ENCODE measurements at places on chromosomes 3 and 15.

GRCh38 chr15:59327942-59328341, 44.7 kb downstream of the MYO1E start:
- DNase-seq, result no peak

DNA sequence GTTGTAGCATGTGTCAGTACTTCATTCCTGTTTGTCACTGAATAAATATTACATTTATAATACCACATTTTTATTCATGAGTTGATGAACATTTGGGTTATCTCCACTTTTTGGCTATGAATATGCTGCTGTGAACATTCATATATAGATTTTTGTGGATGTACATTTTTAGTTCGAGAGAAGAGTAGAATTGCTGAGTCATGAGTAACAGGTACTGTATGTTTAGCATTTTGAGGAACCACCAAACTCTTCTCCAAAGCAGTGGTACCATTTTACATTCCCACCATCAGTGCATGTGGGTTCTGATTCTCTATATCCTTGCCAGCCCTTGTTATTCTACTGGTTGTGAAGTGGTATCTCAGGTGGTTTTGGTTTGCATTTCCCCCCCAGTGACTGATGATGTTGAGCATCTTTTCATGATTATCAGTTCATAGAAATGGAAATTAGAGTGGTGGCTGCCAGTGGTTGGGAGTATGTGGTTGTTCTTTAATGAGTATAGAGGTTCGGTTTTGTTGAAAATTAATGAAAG, 59.6 kb downstream of the CCDC66 start:
- no peak for DNase-seq

DNA sequence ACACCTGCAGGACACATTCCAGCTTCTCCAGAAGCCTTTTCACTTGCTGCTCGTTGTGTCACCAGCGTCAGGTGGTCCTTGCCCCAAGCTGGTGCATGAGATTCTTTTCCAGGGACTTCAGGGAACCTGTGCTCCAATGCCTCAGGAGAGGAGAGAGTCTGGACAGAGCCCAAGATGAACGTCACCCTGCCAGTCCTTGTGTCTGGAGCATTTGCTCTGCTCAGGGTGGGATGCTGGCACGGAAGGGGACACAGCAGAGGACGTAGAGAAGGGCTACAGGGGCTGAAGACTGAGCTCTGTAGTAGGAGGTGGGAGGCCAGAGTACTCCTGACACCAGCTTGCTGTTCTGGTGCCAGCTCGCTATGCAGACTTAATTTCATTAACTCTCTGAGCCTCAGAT, 262.1 kb downstream of the XXYLT1 start:
- DNase-seq, result no peak

DNA sequence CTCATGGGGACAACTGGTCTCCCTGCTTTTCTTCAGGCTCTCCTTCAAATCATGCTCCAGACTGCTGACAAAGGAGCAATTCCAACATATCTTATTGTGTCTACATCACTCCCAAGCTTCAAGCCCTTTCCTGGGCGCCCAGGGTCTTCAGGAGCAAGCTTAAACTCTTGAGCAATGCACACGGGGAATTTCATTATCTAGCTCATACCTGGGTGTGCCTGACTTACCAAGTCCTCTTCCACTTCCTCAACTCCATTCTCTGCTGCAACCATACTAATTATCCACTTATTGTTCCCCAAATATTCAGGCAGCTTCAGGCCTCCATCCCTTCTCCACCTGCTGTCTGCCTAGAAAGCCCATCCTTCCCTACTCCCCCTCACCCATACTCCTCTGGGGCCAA, 50.6 kb downstream of the B3GNT5 start:
- DNase-seq, result no peak
